ENCODE measurements at places on chromosomes 2 and 18.

DNA sequence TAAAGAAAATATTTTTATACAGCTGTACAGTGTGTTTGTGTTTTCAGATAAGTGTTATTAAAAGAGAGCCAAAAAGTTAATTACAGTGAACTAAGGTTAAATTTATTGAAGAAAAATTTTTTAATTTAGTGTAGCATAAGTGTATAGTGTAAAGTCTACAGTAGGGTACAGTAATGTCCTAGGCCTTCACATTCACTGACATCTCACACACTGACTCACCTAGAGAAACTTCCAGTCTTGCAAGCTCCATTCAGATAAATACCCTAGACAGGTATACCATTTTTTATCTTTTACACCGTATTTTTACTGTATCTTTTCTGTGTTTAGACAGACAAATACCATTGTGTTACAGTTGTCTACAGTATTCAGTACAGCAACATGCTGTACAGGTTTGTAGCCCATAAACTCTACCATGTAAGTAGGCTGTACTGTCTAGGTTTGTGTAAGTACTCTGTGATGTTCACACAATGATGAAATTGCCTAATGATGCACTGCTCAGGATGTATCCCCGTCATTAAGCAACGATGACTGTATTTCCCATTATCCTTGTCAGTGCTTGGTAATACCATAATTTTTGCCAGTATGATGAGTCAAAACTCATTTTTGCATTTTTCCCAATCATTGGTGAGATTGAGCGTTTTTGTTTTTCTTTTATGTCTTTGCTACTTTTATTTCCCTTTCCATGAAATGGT is 48.2 kb upstream of the B3GNT2 start:
- DNase-seq, result no peak

DNA sequence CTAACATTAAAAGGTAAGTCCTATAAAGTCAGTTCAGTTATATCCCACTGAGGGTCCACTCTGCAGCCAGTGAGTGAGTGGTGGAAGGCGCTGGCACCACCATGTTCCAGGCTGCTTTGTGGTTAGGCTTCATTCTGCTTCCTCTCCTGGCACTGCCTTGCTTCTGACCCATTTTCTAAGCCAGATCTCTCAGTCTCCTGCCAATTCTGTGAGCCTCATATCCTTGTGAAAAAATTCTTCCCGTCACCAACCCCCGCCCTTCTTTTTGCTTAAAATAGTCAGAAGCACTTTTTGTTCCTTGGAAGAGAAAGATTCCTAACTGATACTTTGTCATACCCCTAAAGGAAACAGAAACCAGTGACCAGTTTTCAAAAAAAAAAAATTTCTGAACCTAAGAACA is 139.8 kb upstream of the NCK2 start:
- no peak for DNase-seq

- no peak for DNase-seq
Measured at GRCh38 chr2:123101434-123101833, 923.7 kb upstream of the CNTNAP5 start.

DNA sequence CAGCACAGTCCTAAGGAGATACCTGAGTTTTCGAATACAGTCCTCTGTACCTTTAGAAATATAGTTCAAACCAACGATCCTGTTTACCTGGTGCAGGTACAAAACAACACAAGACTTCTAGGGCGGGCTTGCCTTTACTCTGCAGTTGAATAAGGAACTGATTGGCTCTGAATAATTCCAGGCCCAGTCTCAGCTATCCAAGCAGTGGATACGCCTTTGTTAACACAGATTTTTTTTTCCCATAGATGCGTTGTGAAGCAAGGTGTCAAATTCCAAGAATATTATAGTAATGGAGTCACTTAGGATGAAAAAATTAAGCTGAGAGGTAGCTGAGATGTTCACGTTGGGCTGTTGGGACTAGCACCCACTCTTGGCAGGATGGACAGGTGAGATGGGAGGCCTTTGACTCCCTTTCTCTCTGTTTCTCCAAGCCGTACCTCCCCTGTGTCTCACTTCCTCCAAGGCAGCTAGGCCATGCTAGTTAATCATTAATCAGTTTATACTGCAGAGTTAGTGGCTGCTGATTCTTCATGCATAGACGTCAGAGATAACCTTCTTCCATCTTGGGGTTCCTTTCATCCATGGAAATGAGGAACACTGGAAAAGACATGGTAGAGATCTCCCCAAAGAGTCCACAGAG is 380.8 kb upstream of the ACVR2A start:
- DNase-seq, result no peak

DNA sequence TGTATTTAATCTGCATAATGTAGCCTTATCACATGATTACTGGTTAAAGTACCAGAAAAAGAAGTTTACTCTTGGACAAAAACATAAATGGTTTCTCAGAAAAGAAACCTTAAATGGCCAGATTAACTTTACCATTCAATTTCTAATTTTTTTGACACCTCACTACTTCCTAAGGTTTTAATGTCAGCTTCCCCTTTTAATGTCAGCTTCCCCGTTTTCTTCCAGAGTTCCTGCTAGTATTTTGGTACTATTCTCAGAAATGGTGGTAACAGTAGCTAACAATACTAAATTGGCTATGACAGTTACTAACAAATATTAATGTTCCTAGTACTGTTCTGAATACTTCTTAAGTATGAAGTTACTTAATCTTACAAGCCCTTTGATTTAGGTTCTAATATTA is 22.4 kb upstream of the SLC8A1 start:
- no peak for DNase-seq

DNA sequence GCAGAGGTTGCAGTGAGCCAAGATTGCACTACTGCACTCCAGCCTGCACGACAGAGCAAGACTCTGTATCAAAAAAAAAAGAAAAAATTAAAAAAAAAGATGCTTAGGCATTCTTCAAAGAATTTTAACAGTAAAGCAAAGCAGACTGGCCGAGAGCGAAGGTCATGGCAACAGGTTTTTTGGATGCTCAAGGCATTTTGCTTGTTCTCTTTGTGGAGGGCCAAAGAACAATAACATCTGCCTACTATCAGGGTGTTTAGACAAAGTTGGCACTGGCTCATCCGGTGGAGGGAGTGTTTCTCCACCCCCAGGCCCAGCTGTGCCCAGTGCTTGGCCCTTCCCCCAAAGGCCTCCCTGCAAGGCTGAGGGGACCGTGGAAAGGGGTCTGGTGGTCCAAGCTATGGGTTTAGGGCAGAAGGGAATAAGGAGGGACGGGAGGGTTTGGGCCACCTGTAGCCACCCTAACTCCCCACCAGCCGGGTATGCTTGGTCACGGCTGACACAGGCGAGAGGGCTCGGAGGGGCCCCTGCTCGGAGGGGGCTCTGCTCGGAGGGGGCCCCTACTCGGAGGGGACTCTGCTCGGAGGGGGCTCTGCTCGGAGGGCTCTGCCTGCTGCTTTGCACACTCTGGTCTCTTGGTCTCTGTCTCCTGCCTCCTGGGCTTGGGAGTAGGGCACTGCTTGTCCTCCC is 26.7 kb upstream of the ALLC start:
- no peak for DNase-seq

DNA sequence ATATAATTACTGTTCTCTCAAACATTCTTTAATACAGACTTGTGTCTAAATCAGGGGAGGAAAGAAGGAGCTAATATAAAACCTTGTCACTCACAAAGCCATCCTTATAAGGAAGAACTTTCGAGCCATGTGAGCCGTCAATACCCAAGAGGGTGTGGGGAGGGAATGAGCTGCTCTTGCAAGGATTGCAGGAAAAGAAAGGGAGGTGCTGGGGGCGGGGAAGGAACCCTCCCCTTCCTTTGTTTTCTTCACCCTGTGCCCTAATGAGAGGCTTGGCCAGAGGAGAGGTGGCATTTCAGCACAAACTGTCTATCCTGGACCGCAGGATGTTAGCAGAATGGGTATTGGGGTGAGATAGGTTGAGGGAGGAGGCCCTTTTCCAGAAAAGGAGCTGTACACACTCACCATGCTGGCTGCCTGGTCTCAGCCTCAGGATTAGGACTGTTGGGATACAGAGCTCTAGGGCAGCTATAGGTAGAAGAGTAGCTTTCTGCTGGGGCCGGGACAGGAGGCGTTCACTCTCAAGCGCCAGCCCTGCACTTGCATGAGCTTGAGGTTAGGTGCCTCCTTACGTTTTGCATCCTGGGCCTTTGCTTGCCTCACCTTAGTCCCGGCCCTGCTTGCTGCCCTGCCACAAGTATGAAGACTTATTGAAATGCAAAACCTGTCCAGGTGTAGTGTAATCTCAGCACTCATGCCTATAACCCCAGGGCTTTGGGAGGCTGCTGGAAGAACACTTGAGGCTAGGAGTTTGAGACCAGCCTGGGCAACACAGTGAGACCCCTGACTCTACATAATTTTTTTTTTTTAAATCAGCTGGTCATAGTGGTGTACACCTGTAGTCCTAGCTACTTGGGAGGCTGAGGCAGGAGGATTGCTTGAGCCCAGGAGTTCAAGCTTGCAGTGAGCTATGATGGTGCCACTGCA is 190.5 kb downstream of the LOXHD1 start:
- DNase-seq, result no peak

DNA sequence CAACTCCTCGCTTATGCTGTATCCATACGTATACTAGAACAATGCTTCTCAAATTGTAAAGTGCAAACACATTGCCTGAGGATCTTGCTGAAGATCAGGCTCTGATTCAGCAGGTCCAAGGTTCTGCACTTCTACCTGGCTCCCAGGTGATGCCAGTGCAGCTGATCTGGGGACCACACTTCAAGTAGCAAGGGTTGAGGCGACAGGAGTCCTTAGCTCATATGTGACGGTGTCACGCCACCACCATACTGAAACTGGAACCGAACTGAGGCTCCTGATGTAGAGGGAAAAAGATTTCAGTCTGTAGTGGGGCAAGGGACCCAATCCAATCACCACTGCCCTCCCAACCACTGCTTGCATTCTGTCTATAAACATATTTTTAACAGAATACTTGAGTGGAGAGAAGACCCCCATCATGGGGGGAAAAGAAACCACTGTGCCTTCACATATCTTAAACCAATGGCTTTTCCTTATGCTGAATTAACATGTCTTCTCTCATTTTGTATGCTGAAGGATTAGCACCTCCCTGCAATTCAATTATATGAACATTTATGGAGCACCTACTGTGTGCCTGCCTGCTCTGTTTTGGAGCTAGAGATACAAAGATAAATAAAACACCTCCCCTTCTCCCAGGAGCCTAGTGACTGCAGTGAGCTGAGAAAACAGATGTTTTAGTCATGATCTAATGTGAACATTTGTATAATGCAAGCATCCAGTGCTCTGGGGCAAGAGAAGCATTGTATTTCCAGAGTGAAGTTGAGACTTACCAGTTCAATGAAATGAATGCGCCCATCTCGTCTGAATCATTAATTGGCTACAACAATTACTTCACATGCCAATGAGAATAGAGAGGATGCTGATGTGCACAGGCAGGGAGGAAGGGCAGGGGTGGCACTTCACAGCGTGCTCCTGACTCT is 6.6 kb upstream of the ASAP2 start:
- DNase-seq, result no peak

- no peak for DNase-seq
Measured at GRCh38 chr2:69017080-69017479, 4.1 kb downstream of the ANTXR1 start.

- DNase-seq, result no peak
Measured at GRCh38 chr2:180676520-180677025, 303.8 kb upstream of the UBE2E3 start.

DNA sequence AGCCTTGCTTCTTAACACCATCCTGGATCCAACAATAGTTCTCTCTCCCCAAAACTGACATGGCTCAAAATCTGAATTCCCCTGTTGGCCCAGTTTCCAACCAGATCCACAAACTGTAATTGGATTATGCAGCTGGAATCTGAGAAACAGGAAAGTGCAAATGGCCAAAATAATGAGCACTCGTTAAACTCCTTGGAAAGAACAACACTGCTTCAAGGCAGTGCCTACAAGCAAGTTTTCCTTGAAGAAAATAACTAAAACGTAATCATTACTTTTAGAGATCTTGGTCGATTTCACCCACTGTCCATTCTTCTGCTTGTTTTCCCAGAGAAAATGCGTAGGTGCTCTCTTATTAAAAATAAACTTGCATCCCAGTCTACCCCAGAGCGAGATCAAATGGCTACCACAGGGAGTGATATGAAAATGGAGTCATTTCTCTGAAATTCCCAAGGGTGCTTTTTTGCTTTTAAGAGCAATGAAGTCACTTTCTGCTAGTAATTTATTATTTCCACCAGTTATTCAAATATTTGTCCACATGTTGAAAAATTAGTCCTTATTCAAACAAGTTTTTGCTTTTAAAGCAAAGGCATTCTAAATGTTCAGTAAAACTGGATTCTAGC is 264.2 kb downstream of the C1D start:
- no peak for DNase-seq

GRCh38 chr2:191676790-191677645 is 918 bp upstream of the NABP1 start:
- peak; percentile 10 for DNase-seq

DNA sequence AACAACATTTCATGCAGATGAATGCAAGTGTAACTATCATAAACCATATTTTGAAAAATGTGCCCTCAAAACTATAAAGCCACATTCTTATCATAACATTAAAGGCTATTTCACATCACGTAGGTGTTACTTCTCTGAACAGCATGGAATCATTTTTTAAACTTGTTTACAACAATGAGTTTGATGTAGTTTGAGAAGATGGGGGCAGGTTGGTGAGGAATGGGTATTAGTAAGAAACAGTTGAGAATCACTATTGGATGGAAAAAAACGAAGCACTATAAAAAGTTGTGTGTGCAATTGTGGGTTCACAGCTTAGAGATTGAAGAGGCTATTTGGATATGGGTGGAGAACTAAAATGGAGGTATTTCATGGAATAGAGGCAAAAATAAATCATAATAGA is 569.1 kb downstream of the ARHGAP15 start:
- DNase-seq, result no peak

DNA sequence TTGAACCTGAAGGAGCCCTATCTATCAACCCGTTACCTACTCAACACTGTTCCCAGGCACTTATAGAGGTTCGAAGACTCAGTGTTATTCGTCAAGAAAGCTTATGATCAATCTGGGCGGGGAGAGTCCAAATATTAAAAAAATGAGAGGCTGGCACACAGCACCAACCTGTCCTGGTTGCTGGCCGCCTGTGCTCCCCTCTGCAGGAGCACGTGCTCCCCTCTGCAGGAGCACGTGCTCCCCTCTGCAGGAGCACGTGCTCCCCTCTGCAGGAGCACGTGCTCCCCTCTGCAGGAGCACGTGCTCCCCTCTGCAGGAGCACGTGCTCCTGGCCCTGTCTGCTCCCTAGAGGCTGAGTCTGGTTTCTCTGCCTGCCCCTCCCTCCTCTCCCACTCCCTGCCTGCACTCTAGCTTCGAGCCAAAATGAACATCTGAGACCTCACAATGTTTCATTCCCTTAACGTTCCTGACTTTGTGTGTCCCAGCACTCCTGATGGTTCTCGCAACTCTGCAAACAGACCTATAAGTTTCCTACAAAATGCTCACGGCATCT is 614.0 kb upstream of the ID2 start:
- DNase-seq, result no peak

DNA sequence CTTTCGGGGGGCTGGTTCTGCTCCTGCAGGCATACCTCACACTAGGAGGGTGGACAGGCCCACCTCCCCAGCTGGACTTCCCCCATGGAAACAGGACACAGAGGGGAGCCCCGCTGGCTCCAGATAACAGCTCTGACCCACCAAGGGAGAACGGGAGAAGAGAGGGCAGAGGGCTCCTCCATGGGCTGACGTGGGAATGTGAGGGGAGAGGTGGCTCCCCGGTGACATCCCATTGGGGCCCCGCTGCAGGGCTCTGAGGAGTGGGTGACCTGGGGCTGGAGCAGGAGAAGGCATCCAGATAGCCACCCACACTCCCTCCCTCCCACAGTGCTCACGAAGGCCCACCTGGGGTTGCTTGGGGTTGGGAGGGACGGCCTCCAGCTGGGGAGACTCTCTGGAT is 45.9 kb downstream of the FBLN7 start:
- DNase-seq, result no peak
